Effector memory CD4-positive, alpha-beta T cell (primary cell): ENCODE measurements at places on chromosomes 5 and 9.

- no peak for DNase-seq
These were observed 7.2 kb upstream of the ABLIM3 start for GRCh38 chr5:149133795-149134777.

GRCh38 chr9:10366171-10366779, 246.5 kb downstream of the PTPRD start:
- no peak for DNase-seq

DNA sequence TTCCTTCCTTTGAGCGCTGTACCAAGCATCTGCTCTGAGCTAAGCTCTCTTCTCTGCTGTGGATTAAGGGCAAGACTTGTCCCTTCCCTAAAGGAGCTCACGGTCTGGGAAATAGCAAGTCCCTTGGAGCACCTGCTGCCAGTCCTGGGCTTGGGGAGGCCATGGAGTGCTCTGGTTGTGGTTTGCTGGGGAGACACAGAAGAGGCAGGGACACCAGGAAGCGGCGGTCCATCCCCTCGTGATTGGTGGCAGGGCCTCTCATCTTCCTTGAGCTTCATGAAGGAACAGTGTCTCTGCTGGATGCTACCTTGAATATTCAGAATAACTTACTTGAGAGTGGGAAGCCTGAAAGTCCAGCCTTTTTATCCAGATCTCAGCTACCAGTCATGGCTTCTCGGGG, 35.3 kb downstream of the COL5A1 start:
- DNase-seq = no peak

GRCh38 chr5:133353741-133354140, 258.6 kb downstream of the FSTL4 start:
- DNase-seq = no peak

- no peak for DNase-seq
These were observed 85.7 kb upstream of the FBXW11 start for GRCh38 chr5:172091956-172092732.

GRCh38 chr9:24509850-24510249, 35.8 kb downstream of the IZUMO3 start:
- no peak for DNase-seq

DNA sequence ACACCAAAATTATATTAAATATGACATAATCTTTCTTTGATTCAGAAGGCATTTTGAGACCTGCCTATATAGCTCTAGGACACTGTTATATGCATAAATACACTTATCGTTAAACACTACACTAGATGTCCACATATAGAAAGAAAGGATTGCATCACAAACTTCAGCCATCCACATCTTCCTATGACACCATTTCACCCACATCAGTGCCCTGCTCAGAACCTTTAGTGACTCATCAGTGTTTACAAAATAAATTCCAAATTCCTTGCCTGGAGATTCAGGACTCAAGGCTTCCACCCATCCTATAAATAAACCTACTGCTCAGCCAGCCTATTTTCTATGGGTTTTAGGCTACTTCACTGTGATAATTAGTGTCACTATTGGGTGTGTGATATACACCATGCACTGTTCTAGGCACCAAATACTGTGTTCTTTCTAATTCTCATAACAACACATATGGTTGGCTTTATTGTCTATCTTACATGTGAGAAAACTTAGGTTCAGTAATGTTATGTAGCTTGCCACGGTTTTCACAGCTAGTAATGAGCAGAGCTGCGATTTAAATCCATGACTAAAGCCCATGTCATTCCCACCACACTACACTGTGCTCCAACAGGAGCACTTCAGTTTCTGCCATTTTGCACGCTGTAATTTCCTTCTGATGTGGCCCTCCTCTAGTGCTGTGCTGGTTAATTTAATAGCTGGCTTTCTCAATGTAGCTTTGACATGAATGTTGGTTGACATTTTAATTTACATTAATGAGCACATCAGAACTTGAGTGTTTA, 103.3 kb downstream of the SREK1 start:
- no peak for DNase-seq

GRCh38 chr9:88218726-88219125, 80.5 kb upstream of the SPATA31C2 start:
- no peak for DNase-seq

DNA sequence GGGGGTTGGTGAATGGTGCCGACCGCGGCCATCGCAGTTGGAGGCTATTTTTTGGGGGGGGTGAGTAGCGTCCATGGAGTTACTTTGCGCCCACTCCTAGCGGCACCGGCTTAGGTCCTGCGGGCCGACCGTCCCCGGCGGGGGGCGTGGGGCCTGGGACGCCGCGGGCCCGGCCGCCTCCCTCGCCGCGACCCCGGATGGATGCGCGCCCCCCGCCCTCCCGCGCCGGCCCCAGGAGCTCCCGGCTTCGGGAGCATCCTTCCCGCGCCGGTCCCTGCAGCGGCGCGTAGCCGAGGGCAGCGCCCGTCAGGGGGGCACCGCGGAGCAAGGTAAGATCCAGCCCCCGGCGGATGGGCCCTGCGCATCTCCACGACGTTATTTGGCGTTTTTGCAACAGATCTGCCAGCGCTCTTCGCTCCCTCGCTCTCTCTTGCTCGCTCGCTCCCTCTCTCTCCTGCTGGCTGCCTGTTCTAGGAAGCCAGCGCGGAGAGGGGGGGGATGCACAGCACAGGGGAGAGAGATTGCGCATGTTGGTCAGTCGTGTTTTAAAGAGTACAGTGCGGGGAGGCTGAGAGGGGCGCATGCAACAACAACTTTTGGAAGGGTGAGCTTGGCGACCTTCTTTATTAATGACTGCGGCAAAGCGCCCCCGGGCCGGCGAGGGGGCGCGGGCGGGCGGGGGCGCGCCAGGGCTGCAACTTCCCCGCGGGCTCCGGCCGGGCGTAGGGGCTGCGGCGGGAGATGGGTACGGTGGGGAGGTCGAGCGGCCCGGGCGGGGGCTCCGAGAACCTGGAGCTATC, 413 bp downstream of the JADE2 start:
- peak; percentile 44 for DNase-seq

GRCh38 chr5:14465116-14465515, 116.5 kb upstream of the OTULINL start:
- no peak for DNase-seq

DNA sequence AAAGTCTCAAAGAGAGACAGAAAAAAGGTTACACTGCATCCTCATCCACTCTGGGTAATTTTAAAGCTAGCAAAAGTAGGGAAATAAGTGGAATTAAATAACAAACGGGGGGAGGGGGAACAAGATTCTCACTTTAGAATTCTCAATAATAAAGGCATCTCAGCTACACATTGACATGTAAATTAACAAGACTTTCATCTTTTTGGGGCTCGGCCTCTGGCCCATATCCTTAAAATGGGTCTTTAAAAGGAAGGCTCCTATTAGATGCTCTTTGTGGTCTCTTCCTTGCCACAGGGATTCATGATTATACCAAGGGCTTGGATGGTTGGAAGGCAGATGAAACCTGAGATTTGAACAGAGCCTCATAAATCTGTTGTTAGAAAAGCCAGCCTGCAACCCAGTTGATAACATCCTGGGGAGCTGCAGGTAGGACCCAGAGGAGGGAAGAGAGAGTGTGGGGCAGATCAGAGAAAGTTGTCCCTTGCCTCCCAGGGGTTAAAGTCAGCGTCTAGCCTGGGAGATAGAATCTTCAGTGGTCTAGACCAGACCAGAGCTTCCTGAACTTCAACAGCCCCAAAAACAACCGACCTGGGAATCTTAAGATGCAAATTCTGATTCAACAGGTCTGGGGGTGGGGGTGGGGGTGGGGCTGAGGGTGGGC, 135.9 kb downstream of the GCNT1 start:
- no peak for DNase-seq

DNA sequence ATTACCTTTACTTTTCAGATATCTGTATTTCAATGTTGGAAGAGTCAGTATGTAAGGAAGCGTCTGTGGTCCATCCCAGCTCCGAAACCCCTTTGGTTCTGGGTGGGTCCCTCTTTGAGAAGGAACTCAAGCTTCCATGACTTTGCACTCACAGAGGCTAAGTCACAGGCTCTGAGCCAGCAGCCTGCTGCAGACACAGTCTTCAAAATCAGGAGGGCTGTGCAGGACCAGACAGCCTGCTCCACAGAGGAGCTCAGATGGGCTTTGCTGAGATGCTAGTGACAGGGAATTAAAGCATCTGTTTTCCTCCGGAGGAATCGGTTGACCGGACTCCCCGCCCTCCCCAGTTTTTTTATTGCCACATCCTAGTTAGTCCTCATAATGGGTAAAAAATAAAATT, 126.4 kb upstream of the ICE1 start:
- no peak for DNase-seq

- no peak for DNase-seq
These were observed 52.6 kb upstream of the CNOT6 start for GRCh38 chr5:180441564-180442051.

GRCh38 chr9:106869458-106869857, 6.5 kb downstream of the ZNF462 start:
- DNase-seq = no peak

DNA sequence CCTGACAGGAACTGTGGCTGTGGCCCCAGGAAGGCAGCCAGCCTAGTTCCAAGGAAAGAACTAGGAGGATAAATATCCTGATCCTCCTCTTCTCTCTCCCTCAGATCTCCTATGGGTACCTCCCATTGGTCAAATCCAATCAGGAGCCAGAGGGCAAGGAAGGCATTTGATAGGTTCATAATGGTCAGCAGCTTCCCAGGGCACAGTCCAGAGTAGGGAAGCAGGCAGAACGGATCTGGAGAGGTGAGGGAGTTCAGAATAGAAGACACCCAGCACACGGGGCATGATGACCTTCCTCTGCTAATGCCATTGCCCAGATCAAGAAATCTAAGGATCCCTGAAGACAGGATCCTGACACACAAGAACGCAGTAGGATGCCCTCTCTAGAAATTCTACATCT, 8.6 kb downstream of the ABLIM3 start:
- no peak for DNase-seq

GRCh38 chr5:127684726-127685467, 18.3 kb upstream of the CCDC192 start:
- no peak for DNase-seq

DNA sequence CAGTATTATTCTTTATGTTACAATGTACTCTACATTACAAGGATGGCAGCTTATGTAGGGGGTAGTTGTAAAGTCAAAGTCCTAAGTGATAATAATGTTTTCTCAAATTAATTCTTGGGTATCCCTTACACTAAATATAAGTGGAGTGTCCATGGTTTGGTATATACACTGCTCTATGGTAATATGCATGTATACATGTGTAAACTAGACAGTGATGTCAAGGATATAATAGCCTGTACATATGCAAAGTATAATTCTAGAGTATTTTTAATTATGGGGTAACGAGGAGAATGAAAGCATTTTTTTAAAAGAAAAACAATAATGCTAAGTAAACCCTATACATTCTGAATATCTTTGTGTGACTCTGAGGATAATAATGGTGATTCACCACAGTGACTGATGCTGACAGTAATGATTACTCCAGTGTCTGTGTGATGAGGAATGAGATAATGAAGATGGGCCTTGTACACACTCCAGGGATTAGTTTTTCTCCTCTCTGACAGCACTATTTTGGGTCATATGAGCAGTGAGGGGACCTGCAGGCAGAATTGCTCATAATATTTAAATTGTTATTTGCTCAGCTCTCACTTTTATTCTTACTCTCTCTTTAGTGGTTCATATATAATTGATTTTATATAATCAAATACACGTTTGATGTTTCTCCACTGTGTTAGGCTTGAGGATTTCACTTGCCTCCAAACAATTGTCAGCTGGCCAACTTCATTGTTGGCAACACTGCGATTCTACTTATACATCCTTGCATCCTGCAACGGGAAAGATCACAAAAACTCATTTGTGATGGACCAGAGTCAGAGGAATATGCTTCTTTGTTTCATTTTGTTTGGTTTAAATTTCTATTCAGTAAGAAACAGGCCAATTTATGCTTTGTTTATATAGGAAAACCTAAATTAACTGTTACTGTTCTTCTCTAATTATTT, 88.2 kb downstream of the NREP start:
- DNase-seq = no peak

DNA sequence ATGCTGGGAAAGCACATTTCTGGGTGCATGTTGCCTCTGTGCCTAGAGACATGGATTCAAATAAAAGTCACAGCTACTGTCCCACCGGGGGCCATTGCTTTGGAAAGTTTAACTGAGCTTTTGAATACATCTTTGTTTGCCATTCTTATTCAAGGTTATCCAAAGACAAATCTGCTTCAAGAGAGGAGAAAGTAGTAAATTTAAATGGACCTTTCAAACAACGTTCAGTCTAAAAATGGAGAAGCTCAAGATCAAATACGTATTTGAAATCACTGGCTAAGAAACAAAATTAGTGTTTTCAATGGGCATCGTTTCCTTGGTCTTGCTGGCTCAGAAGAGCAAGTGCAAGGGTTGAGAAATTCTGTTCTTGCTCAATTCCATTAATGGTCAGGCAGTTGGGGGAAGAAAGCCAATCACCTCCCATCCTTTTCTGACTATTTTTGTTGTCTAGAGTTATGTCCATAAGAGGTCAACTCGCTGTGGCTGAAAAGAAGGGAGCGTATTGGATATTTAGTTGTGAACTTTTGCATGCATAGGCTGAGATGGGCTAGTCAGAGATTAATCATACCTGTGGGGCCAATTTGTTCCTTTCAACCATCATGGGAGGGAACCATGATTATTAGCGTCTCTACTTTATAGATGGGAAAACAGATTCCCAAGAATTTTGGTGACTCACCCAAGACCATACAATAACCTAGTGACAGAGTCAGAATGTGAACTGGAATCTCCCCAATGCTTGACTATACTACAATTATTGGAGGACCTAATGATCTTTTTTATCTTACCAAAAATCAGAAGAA, 276.2 kb upstream of the TNC start:
- DNase-seq = no peak

DNA sequence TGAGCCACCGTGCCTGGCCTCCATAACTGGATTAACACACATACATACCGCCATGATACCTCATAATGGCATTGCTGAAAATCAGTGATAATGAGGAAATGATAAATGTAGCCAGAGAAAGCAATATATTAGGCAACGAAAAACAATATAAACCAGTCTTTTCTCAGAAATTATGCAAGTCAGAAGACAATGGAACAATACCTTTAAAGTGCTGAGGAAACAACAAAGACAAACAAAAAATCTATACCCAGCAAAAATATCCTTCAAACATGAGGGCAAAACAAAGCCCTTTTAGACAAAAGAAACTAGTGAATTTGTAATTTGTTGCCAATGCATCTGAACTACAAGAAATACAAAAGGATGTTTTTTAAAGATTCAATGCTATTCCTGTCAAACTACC, 98.2 kb upstream of the TNFAIP8 start:
- DNase-seq = no peak
